ENCODE measurements at places on chromosomes 12 and 14.
A peak's percentile ranks its signal among the peaks of the same experiment; 100 is the strongest.

- no peak for DNase-seq
These were observed 441.8 kb downstream of the NRXN3 start for GRCh38 chr14:78611796-78612571.

- no peak for DNase-seq
These were observed 30.9 kb downstream of the SLC2A3 start for GRCh38 chr12:7905071-7905470.

DNA sequence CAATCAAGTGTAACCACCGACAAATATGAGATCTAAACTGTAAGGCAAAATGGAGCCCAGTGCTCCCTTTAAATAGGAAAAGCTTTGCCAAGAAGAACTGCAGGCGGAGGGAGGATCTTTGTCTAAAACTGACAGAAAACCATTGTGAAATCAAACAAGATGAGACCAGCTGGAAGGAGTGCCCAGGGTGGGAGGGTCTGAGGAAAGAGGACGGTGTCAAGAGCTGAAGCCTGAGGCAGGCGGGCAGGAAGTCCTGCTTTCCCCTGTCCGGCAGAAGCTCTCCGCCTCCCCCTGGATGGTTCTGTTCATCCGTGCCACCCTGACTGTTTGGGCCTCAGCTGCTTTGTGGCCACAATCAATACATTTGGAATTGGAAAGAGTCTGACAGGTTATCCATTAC is 37.5 kb downstream of the CDC42BPB start:
- DNase-seq: no peak

- DNase-seq: no peak
These were observed 11.5 kb upstream of the KRT78 start for GRCh38 chr12:52860102-52860823.

DNA sequence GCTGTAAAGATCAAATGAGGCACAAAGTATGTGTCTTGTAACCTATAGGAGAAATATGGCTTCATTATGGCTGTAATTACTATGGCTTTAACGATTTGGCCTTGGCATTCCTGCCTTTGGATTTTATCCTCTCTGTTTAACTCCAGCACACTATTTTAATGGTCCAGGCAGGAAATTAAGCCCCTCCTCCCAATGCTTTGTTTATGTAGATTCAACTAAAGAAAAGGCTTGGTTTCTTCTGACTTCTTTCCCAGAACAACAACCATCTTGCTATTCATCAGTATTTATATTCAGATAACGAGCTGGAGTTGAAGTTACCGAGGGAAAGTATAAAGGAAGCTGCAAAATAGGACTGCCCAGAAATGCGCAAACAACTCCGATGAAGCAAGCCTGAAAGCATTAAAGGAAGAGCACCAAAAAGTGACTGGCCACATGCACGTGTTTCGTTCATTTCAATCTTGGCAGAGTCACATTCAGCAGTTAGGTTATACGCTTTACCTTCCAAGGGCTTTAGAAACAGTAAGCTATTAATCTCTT is 104.6 kb downstream of the NELL2 start:
- DNase-seq: no peak

DNA sequence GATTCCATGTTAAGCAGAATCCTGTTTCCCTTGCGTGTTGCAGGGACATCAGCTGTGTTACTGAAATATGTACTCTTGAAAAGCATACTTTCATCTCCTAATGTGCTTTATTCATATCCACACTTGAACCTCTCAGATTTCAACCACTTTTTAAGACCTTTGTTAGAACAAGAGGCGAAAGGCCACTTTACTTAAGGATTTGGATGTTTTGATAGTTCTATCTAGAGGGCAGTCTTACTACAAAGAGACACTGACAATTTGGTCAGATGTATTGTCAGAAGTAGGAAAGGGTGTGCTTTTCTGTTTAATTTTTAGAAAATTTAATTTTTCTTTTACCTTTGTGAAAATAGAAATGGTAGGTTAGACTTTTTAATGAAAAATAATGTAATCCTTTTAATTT is 267.9 kb downstream of the TMTC2 start:
- DNase-seq: no peak

DNA sequence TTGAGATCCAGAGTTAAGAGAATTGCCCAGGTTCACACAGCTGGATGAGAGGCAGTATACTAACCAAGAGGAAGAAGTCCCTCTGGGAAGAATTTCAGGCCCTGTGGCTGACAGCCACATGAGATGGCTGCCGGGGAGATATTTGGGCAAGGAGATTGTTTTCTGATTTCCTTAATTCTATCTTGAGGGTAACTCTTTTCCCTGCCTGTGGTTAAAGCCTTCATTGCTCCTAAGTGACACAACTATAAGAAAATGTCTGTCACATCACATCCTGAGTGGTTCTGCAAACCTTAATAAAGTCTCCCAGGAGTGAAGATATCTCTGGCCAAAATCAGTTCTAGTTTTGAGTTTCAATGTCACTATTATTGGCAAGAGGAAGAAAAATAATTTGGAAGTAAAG is 9.6 kb downstream of the ARHGDIB start:
- DNase-seq: no peak

GRCh38 chr12:122886851-122887818 is 8.8 kb downstream of the VPS37B start:
- no peak for DNase-seq

DNA sequence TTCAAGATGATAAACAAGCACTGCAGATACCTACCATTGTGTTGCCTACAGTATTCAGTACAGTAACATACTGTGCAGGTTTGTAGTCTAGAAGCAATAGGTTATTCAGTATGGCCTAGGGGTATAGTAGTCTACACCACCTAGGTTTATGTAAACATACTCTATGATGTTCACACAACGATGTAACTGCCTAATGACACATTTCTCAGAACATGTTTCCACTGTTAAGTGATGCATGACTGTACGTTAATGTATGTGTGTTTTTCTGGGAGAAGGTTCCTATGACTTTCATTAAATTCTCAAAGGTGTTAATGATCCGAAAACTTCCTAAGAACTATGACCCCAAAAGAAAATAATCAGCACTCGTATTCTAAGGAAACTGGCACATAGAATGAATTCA is 20.9 kb upstream of the CALM1 start:
- DNase-seq: no peak

- DNase-seq: no peak
These were observed 114.8 kb upstream of the FOXN3 start for GRCh38 chr14:89531661-89532335.

DNA sequence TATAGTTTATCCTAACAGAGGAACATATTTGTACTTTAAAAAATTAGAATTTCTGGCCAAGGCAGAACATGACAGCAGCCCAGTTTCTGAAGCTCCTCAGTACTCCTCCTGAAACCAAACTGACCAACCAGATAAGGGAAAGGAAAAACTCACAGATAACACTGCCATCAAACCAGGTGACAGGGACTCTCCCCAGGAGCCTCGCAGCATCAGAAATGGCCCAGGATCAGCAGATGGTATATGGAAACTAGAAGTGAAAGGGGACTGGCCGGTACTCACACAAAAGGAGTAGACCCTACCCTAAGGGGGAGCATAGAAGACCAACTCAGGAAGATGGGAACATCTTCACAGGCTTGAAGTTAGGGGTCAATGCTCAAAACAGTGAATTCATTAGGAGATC is 22.0 kb downstream of the GALC start:
- DNase-seq: no peak

DNA sequence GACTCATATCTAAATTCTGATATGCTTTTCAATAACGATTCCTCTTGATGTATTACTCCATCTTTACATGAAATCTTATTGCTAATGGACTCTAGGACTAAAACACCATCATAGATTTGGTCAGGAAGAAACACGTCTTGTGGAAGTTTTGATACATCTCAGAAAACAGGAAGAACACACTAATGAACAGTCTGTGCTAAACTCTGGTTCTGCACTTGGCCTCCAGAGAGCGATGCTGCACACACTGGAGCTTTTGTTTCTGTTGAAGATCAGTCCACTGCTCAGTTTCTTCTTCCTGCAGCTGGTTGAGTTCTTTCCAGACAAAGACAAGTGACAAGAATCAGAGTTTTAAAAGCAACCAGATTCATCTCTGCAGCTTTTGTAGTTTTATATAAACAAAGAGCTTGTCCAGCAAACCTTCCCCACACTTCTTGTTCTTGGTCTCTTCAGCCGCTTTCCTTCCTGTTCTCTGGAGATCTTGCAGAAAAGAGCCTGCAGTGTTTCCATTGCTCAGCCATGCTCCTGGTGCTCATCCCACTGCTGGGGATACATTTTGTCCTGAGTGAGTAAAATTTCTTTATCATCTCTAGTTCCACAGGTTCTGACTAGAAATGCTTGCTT is 229.1 kb upstream of the OR4E1 start:
- no peak for DNase-seq

GRCh38 chr12:18320036-18320617 is 58.8 kb downstream of the PIK3C2G start:
- no peak for DNase-seq

DNA sequence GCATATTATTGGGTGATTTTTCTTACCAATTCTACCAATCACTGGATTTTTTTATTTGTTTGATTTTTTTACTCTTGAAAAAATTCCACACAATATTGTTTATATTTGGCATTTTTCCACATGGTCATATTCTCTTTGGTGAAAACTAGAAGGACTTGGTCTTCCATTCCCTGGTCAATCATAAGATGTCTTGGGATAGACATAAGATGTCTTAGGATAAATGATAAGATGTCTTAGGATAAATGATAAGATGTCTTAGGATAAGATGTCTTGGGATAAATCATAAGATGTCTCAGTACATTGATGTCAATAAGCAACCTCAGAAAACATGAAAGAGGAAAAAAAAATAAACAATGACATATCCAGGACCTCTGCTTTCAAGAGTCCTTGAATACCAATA is 309.1 kb downstream of the LRFN5 start:
- DNase-seq: no peak

GRCh38 chr12:112190231-112191025 is 65.1 kb downstream of the TRAFD1 start:
- peak; percentile 74 for DNase-seq

DNA sequence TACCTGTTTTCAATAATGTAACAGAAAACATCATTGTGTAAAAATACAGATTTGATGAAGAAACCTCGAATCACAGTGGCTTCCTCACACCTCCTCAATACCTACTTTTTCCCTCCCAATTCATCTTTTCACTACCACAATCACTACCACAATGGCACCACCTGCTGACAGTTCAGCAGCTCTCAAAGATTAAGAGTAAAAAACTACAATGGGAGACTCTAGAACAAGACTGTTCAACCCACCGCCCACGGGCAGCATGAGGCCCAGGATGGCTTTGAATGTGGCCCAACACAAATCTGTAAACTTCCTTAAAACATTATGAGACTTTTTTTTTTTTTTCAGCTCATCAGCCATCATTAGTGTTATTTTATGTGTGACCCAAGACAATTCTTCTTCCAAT is 15.2 kb downstream of the MED6 start:
- DNase-seq: no peak

DNA sequence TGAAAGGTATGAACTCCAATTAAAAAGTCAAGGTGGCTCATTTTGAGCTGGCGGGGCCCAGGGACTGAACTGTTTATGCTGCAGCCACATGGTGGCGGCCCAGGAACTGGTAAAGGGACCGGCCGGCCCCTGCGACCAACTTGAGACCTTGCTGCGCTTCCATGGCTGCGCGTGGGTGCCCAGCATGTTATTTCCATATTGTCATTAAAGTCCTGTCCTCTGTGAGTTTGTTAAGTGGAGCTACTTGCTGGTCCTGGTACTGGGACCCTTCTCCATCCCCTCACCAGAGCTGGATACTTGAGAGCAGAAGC is 62.3 kb downstream of the BEGAIN start:
- DNase-seq: no peak

GRCh38 chr14:32508281-32508680 is 179.2 kb downstream of the AKAP6 start:
- DNase-seq: no peak

GRCh38 chr12:126869644-126870043 is 1397.3 kb upstream of the TMEM132C start:
- no peak for DNase-seq

DNA sequence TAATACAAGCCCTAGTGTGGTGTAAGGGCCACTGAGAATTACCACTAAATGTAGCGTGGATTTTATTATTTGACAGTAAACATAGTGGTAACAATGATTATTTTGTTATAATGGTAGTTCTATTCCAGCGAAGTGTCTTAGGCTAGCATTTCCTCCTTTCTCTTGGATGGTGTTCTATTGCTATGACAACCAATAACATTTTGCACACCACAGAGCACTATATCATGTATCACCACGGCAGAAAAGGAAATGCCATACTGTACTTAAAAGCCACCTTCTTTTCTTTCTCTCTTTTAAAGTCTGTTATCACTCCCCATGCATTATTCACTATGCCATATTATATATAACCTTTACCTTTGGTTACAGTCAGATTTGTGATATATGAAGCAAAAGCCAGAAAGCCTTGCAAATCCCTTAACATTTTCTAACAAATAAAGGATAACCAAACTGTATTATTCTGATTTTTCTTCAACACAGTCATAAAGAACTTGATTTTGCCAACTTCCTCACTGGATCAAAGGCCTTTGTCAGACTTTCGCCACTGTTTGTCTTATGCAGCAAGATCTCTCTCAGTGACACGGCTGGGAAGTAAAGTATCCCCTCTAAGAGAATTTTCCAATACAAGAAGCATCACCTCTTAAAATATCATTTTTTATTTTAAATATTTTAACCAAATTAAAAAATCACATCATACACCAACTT is 195.8 kb downstream of the FOXN3 start:
- peak; percentile 93 for DNase-seq

- no peak for DNase-seq
These were observed 275.4 kb downstream of the TTC6 start for GRCh38 chr14:37870632-37871346.

DNA sequence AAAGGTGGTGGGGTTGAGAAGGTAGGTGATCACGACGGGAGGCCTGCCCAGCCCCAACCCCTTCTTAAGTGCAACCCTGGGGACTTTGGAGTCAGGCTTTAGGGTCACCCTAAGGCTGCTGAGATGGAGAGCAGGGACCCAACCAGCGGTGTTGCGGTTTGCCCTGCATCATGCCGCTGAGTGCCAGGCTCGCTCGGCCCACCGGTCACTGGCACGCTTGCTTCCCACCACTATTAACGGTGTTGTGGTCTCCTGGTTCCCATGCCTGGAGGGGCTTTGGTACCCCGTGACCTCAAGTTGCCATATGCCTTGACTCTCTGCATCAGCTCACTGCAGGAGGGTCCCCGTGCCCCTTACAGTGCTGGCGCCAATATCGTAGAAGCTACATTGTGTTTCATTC is 18.4 kb upstream of the MEG3 start:
- DNase-seq: no peak

- DNase-seq: no peak
These were observed 51.4 kb downstream of the WASHC3 start for GRCh38 chr12:102010265-102010994.

DNA sequence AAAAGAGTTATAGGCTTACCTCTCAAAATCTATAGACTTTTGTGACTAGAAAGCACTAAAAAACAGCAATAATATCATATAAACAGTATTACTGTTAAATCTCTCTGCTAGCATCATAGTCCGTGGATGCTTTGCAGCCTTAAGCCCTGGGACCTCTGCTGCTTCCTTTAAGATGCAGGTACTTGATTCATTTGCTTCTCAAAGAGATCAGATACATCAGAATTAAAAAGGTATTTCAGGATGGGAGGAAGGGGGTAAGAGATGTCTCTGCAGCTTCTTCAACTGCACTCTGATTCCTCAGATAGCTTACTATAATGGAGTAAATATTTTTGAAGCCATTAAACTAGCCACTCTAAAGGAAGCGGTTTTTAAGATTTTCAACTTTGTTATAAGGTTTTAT is 49.3 kb downstream of the PAPLN start:
- no peak for DNase-seq

Data from DMS153 (cell line).